Spinal cord (tissue), 10 donors: ENCODE measurements at places on chromosomes 3 and 15. TPM values are rescaled to one million over a fixed set of nuclear protein-coding genes. Genes with fewer than 3 reads are reported as not detected.

GRCh38 chr3:99957151-99957796, 139.6 kb downstream of the CMSS1 start:
- DNase-seq = peak; percentile 72

GRCh38 chr3:57170946-57171345, 5.8 kb upstream of the IL17RD start:
- DNase-seq = no peak

DNA sequence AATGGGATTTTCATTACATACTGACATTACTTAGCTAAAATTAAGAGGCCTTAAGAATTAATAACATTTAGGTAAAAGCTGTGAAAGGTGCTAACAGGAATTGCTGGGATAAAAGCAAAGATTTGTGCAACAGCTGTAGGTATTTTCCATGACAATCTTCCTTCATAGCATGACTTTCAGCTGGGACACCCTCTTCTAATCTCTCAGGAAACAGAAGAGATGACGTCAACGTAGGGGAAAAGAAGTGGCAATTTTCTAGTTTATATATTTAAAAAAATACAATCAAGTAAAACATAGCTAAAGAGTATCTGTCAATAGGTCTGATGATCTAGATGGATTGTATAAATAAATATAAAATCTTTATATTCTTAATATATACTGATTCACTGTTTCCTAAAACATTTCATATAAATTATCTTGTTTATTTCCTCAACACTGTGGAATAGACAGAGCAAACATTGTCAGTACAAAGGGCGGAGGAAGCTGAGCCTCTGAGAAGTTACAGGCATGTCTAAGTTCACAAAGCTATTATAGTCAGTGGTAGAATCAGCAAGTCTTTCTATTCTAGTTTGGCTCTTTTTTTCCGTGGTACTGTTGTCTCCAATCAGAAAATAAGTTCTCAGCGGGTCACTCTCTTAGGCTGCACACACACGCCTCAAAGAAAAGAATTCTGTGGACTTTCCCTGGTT, 217.0 kb downstream of the P3H2 start:
- DNase-seq = no peak

GRCh38 chr3:23752126-23752525, 53.6 kb upstream of the UBE2E1 start:
- DNase-seq = no peak

DNA sequence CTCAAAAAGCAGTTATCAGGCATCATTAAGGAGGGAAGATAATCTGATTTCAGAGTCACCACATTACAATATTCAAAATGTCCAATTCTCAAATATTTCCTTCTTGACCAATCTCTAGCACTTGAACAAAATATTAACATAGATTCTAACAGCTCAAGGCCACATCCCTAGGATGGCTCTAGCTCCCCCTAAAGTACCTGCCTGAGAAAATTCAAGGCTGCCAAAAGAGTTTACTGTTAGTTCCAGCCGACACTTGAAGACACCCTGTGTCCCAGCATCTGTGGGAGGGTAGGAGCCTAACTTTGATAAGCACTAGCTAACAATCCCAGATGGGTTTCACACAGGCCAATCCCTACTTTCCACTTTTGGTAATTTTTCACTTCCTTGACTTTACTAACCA, 10.4 kb downstream of the NSMCE3 start:
- no peak for DNase-seq

DNA sequence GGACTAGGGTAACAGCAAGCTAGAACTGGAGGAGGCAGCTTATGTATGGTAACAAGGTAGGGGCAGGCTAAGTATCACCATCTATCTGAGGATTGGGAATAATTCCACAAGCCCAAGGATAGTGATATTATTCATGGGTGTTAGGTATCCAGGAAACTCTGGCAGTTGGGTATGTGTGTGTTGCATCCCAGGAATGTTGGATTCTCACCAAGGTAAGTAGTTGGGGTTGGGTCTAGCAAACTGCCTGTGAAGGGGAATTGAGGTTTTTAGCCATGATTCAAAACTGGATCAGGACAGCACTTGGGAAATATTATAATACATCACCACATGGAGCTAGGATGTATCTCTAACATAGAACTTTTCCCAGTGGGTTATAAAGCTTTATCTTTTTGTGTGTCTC, 626.4 kb upstream of the GOLIM4 start:
- no peak for DNase-seq

- no peak for DNase-seq
Measured at GRCh38 chr3:149291178-149291577, 42.3 kb downstream of the TM4SF18 start.

- no peak for DNase-seq
Measured at GRCh38 chr3:125191256-125191655, 21.3 kb downstream of the SLC12A8 start.

GRCh38 chr3:106209482-106209881, 340.7 kb upstream of the CBLB start:
- DNase-seq = no peak

GRCh38 chr3:117261983-117262421, 552.4 kb downstream of the TUSC7 start:
- DNase-seq = no peak

- DNase-seq = no peak
Measured at GRCh38 chr15:67783303-67783702, 42.0 kb upstream of the SKOR1 start.

- DNase-seq = no peak
Measured at GRCh38 chr15:66747886-66748707, 46.1 kb downstream of the SMAD6 start.

GRCh38 chr15:79164043-79164442, 73.5 kb upstream of the RASGRF1 start:
- DNase-seq = no peak

GRCh38 chr3:98531622-98532274, at the start of gene GPR15:
Gene GPR15 (plus strand): TSS chr3:98531978. CDS start chr3:98532034, 56 bp downstream.
- DNase-seq = no peak

DNA sequence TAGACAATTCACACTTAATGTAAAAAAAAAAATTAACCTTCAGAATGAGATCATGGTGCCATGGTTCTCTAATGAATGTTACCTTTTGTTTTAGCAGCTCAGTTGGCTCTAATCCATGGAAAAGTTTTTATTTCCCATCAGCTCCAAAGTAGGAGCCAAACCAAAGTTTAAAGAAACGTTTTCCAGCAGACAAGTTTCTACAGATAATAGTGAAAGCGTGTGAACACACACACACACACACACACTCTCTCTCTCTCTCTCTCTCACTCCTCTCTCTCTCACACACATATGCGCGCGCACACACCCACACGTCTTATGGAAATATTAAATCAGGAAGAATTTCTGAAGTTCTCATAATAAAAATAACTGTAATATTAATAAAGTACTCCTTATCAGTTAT, 46.9 kb downstream of the MBNL1 start:
- DNase-seq = no peak

- DNase-seq = no peak
Measured at GRCh38 chr3:46673151-46674030, 20.1 kb downstream of the ALS2CL start.

- no peak for DNase-seq
Measured at GRCh38 chr3:108311797-108312196, 15.4 kb downstream of the HHLA2 start.

DNA sequence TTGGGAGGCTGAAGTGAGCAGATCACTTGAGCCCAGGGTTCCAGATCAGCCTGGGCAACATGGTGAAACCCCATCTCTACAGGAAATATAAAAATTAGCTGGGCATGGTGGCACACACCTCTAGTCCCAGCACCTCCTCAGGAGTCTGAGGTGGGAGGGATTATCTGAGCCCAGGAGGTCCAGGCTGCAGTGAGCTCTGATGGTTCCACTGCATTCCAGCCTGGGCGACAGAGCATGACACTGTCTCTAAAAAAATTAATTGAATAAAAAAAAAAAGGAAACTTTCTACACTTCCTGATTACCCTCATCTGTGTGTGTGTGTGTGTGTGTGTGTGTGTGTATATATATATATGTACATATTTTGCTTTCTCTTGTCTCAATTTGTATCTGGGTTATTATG, 31.4 kb downstream of the DIPK2A start:
- DNase-seq = no peak

- DNase-seq = no peak
Measured at GRCh38 chr15:52340093-52340492, 44.5 kb upstream of the MYO5C start.

DNA sequence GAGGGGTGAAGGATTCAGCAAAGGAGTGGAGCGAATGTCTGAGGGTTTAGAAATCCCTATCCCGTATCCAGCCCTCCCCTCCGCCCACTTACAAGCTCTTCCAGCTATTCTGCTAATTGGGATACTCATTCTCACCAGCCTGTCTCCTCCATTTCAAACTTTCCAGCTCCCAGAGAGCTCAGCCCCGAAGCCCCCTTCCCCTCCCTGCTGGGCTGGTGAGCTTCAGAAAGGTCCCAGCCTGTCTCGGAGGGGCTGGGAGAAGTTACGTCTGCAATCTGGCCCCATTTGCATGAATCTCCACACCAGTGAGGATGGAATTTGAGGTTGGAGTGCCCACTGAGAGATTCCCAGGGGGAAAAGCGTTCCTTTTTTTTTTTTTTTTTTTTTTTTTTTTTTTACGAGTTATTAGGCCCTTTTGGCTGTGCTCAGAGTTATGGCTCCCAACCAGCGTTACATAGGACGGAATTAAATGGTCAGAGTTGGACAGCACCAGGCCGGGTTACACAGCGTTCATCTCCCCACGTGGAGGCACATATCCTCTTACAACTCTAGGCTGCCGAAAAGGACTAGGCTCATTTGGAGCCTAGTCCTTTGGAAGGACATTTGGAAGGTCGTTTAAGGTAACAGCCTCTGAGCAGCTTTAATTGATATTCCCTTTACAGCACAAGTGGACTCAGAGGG, 34.6 kb downstream of the FGD5 start:
- DNase-seq = no peak

DNA sequence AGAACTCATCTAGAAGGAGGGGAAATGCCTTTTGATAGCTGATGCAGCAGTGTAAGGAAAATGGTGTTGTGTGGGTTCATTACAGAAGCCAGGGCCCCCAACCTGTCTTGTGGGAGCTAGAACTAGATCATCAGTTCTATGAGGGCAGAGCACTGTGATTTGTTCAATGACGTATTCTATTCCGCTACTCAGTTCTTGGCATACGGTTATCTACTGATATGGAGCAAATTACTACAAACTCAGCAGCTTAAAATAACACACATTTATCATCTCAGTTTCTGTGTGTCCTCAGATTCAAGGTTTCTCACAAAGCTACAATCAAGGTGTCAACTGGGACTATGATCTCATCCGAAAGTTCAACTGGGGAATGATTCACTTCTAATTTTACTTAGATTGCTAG, 250.5 kb downstream of the FEZF2 start:
- no peak for DNase-seq

DNA sequence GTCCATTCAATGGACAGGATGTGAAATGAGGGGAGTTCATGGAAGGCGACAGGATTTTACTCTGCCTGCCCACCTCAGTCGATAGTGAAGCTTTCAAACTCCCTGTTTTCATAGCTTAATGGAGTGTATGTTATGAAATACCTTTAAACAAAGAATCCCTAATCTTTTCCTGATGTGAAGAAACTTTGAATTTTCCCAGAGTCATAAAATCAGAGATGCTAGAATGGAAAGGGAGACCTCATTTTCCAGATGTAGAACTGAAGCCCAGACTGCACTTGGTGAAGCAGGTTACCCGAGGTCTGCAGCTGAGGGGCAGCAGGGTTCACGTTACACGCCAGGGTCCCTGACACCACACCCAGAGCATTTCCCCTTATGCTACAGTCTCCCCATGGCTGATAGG, 34.7 kb upstream of the LACTB start:
- no peak for DNase-seq

- peak; percentile 53 for DNase-seq
Measured at GRCh38 chr3:98817547-98818041, 54.5 kb downstream of the ST3GAL6 start.

DNA sequence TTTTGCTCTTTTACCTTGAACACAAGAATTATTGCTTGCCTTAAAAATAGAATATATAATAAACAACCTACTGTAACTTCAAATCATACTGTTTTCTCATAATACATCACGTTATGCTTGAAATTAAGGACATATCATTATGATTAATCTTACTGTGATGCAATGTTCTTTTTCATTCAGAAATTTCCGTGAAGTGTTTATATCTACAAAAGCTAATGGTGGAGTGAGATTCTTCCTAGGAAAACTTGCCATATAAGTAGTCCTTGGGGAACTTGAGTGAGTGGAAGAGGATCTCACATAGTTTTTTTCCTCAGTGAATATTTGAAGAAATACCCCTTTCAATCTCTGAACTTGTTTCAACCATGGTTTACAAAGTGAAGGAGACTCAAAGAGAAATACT, 498.7 kb upstream of the CBLB start:
- DNase-seq = no peak

The CCR8 gene
- not detected for total RNA-seq

The ACKR2 gene
- total RNA-seq = 2.5 TPM

The SLC9C1 gene
- total RNA-seq = 0.72 TPM

The C2CD4A gene
- 0.79 TPM for total RNA-seq

The DHFR2 gene
- total RNA-seq = 15.0 TPM

The NEIL1 gene
- 41.3 TPM for total RNA-seq

The ADAMTS7 gene
- 4.9 TPM for total RNA-seq

The TRPM1 gene
- 0.10 TPM for total RNA-seq

The CCDC191 gene
- total RNA-seq = 5.6 TPM

The P2RY12 gene
- 64.9 TPM for total RNA-seq

The SCAANT1 gene
- not detected for total RNA-seq
